ENCODE measurements at places on chromosomes 1 and 21.

DNA sequence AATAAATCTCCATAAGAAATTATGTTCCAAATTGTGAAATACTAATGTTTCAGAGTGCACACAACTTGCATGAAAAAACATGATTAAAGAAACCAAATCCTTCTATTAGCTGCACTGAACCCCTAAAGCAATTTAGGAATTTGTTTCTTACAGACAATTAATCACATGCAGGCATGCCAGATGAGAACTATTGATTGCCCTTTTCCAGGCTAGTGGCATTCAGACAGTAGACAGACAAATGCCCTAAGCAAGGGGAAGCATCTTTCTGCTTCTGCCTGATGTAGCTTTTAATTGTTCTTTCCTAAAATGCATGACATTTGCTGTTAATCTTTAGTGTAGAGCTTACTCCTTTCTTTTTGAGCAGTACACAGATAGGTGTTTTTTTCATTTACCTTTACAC, 229.5 kb downstream of the DPYD start:
- no peak for DNase-seq

DNA sequence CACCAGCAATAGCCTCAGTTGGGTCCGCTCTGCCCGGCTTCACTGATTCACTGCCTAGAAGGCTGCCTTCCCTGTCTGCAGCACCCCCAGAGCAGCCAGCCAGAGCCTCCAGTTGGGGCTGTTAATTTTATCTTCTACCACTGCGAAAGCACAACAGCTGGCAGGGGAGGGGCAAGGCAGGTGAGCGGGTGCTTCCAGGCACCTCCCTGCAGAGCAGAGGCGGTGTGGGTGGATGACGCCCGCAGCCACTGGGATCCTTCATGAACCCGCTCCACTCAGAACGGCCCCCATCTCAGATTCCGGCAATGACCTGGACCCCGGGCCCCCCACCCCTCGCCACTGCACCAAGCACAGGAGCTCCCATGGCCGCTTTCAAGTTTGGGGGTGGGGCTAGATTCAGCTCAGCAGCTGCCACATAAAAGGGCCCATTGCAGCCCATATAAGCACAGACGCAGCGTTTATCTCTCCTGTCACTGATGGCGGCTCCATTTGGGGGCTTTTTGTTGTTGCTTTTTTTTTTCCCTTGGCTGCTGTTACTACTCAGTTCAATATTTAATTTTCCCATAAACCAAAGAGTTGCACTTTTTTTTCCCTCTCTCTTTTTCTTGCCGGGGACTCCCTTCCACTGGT, 128.0 kb upstream of the KLHDC7A start:
- DNase-seq = no peak

GRCh38 chr1:87194856-87195255, 133.8 kb upstream of the LMO4 start:
- no peak for DNase-seq

- DNase-seq = no peak
These were observed 5.5 kb upstream of the PRKCZ start for GRCh38 chr1:2044510-2045319.

- no peak for DNase-seq
These were observed 7.9 kb downstream of the RNU11 start for GRCh38 chr1:28656335-28656734.

All from NCI-H187 (cell line).